ENCODE measurements at places on chromosomes 5 and 9.
A peak's percentile ranks its signal among the peaks of the same experiment; 100 is the strongest.

DNA sequence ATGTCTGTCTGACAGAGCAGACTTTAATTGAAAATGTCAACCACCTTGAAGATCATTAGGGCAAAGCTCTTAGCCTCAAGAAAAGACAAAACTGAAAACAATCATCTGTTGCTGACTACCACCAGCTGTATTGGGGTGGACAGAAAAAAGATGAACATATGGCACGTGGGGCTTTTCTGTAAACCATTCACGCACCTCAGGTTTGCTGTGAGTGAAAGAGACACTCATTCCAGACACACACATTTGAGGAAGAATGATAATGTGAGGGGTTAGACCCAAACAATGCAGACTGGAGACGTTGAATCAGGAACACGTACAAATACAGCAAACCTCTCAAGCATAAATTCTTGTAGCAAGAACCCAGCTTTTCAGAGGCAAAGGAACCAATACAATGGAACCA, 158.7 kb downstream of the EBF1 start:
- H3K36me3 ChIP-seq, result no peaks in the 10 kb centered on the region
- no peaks in the 10 kb centered on the region for H3K27me3 ChIP-seq
- no peak overlapping the region for H3K4me3 ChIP-seq
- no peak overlapping the region for H3K27ac ChIP-seq
- peaks cover 29% of the 10 kb centered on the region for H3K4me1 ChIP-seq

GRCh38 chr5:168401880-168402279, 84.4 kb upstream of the RARS1 start:
- H3K4me1 ChIP-seq, result peaks cover 40% of the 10 kb centered on the region
- H3K27me3 ChIP-seq, result no peaks in the 10 kb centered on the region
- H3K4me3 ChIP-seq, result no peak overlapping the region
- H3K27ac ChIP-seq, result peak overlapping the region; percentile 50

DNA sequence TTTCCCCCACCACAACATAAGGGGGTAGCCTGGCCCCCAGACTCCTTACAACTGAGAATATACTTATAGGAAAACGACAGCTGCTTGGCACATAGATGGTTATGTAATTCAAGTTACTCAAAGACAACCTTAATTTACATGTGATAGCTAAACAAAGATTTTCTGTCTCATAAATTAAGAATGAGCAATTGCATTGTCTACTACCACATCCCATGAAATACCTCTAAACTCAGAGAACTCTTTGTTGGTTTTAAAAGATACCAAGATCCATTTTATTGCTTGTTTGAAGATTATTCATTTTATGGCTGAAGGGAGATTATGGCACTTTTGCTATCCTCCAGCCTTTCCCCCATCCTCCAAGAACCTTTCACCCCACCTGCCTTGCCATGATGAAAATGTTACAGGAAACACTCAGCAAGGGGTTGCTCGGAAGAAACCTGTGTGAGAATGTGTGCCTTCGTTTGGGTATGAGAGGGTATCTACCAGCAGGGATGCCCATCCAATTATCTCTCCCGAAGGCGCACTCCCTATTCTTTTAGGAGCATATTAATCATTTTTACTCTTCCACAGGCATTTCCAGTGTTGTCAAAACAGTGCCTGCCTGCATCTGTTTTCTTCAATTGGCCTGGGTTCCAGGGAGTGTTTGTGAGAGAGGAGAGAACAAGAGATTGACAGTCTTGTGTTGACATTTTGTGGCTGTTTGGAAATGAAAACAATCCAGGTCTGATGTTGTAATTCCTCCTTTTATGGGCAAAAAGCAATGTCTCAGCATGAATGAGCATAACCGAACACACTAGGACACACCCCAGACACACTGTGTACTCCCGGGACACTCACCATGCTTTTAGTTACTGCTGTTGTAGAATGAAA, 208.0 kb upstream of the ANKRD55 start:
- no peak overlapping the region for H3K27ac ChIP-seq
- H3K27me3 ChIP-seq, result no peaks in the 10 kb centered on the region
- DNase-seq, result no peak
- no peaks in the 10 kb centered on the region for H3K36me3 ChIP-seq
- no peak overlapping the region for H3K4me3 ChIP-seq

DNA sequence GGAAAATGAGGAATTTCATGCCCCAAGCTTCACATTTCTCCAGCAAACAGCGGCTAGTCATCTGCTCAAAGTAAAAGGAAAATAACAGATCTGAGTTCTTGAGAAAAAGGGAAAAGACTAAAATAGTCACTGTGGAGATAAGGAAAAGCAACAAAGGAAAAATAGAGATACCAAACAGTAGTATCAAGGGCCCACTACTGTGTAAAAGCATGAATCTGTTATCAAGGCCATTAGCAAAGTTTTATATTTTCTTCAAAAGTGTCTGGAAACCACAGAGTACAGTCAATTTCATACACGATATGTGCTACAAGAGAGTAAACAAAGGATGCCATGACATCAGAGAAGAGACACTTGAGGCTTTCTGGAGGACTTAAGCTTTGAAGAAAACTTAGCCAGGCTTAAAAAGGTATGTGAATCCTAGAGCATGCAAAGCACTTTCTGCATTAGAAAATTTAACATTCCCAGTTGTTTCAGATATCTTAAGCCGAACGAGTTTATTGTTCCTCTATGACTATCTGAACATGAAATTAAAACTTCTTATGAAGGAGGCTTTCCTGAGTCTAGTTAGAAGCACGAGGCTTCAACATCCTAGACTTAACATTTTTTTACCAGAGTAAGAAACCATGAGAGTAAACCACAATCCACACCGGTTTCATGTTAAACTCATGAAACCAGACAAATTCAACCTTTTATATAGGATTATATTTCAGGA, 1.2 kb downstream of the TTC33 start:
- H3K36me3 ChIP-seq, result peaks cover 10% of the 10 kb centered on the region
- H3K4me3 ChIP-seq, result no peak overlapping the region
- no peak for DNase-seq

DNA sequence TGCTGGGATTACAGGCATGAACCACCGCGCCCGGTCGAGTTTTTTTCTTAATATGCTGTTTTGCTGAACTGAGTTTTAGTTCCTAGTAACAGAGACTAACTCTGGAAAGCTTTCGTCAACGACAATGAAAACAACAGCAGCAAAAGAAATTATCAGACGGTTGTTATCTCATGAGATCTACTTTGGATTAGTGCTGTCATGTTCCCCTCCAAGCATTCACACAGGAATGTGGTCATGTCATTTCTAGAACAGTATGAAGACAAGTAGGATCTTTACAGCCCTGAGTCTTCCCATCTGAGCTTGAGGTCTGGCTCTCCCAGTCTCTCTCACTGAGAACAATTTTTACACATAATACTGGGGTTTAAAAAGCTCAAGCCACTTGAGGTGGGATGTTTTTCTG, 4.0 kb upstream of the ANKRD33B start:
- H3K36me3 ChIP-seq, result no peaks in the 10 kb centered on the region
- no peak overlapping the region for H3K27ac ChIP-seq
- H3K4me3 ChIP-seq, result no peak overlapping the region
- H3K27me3 ChIP-seq, result peaks cover 83% of the 10 kb centered on the region
- H3K4me1 ChIP-seq, result no peaks in the 10 kb centered on the region

DNA sequence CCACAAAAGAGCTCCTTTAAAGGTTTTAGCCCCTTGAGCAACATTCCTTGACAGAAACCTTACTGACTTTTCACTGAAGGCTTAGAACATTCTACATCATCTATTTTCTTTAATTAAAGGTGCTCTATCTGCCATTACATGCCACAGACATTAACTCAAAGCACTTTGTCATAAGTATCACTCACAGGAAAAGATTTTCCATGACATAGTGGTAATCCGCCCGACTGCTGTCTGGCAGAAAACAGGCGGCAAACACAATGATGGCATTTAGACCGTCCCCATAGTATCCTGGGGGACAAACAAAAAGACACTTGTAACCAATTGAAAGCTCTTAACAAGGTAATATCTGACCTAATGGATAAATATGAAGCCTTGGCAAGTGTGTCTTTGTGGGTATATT, 126.2 kb upstream of the PCA3 start:
- no peak overlapping the region for H3K4me3 ChIP-seq
- no peaks in the 10 kb centered on the region for H3K27me3 ChIP-seq
- peak overlapping the region; percentile 22 for H3K27ac ChIP-seq
- no peaks in the 10 kb centered on the region for H3K36me3 ChIP-seq
- DNase-seq, result no peak
- H3K4me1 ChIP-seq, result peaks cover 17% of the 10 kb centered on the region

DNA sequence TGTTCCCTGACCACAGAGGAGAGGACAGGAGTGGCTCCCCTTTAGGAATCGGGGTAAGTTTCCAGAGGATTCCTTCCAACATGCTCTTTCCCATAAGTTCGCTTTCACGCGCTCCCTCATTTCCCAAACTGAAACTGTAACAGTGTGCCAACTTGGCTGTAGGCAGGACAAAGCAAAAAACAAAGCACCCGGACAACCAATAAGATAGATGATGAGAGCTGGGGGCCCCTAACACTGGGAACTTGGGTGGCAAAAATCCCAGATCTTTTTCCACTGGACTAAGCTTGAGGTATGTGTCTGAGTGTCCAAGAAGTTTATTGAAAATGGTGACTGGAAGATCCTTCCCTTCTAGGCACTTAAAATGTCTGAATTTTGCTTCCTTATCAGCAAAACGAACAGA, 258.7 kb upstream of the IL12B start:
- H3K27ac ChIP-seq, result no peak overlapping the region
- no peak for DNase-seq
- H3K4me1 ChIP-seq, result no peaks in the 10 kb centered on the region
- no peak overlapping the region for H3K4me3 ChIP-seq

GRCh38 chr5:158265931-158266700, 407.2 kb upstream of the CLINT1 start:
- no peak overlapping the region for H3K4me3 ChIP-seq
- H3K4me1 ChIP-seq, result peaks cover 5% of the 10 kb centered on the region
- H3K27me3 ChIP-seq, result no peaks in the 10 kb centered on the region

DNA sequence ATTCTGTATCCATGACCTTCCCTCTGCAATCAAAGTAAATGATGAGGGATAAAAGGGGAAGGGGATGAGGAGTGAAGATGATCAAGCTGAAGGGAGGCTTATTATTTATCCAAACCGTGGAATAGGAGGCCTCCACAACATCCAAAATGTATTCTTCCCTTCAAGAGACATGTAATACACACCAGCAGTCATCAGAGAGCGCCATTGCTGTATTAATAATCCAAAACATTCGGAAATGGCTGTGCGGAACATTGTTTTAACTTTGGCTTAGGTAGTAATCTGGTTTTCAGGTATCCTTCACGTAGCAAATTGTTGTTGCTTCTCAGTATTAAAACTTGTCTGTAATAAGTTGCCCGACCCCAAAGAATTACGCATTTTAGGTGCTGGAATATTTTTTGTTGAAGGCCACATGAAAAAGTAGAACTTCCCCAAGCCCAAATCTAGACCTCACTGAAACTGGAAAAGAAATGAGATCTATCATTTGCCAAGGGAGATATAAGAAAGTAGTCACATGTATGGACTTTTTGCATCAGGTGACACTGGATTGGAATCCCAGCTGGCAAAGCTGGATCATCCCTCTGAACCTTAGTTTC, 2.6 kb upstream of the BOD1 start:
- H3K4me1 ChIP-seq, result peaks cover 40% of the 10 kb centered on the region
- H3K27me3 ChIP-seq, result no peaks in the 10 kb centered on the region
- peak overlapping the region; percentile 72 for H3K4me3 ChIP-seq

- H3K36me3 ChIP-seq, result no peaks in the 10 kb centered on the region
- peaks cover 3% of the 10 kb centered on the region for H3K27me3 ChIP-seq
- H3K27ac ChIP-seq, result no peak overlapping the region
Measured at GRCh38 chr5:160484678-160485077, 63.0 kb downstream of the PTTG1 start.

- no peak for DNase-seq
- H3K4me3 ChIP-seq, result no peak overlapping the region
- H3K4me1 ChIP-seq, result no peaks in the 10 kb centered on the region
- H3K27ac ChIP-seq, result no peak overlapping the region
Measured at GRCh38 chr5:148645527-148645926, 8.8 kb downstream of the HTR4 start.

DNA sequence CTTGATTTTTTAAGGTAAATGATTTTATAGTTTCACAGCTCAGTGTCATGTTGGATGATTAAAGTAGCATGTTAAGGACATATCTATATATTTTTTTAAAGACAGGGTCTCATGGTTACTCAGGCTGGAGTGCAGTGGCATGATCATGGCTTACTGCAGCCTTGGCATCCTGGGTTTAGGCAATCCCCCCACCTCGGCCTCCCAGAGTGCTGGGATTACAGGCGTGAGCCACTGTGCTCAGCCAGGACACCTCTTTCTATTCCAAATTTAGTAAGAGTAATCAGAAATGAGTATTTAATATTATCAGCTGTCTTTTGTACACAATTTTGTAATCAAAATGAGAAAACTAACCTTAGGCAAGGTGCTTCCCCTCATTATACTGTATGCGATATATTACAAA, 38.6 kb upstream of the LRRTM2 start:
- no peaks in the 10 kb centered on the region for H3K4me1 ChIP-seq
- no peak for DNase-seq

GRCh38 chr9:14822666-14823065, 87.6 kb downstream of the FREM1 start:
- peaks cover 43% of the 10 kb centered on the region for H3K36me3 ChIP-seq
- no peaks in the 10 kb centered on the region for H3K27me3 ChIP-seq
- no peak overlapping the region for H3K4me3 ChIP-seq
- DNase-seq, result no peak

DNA sequence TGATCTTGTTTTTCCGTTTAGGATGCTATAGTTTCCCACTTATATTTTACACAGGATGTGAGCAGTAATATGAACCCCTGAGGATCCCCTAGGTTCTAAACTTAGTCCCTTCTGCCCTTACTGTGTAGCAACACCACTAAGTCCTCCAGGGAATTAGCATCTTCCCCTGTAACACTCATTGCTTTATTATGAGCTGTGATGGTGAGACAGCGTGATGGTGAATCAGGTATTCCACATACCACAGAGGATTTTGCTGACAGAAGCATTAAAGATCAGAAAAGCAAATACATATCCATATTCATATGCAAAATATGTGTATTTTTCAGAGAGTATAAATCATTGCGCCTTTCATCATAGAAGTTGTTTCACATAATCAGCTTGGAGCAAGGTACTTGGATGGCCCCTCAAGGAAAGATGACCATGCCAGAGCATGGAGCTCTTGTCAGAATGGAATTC, 317.0 kb downstream of the ICE1 start:
- no peaks in the 10 kb centered on the region for H3K4me1 ChIP-seq
- DNase-seq, result no peak
- no peak overlapping the region for H3K4me3 ChIP-seq
- H3K27me3 ChIP-seq, result peaks cover 13% of the 10 kb centered on the region
- H3K27ac ChIP-seq, result no peak overlapping the region
- H3K36me3 ChIP-seq, result peaks cover 5% of the 10 kb centered on the region

- no peak overlapping the region for H3K27ac ChIP-seq
- DNase-seq, result no peak
- no peak overlapping the region for H3K4me3 ChIP-seq
- no peaks in the 10 kb centered on the region for H3K27me3 ChIP-seq
Measured at GRCh38 chr5:124741711-124742496, 4.5 kb downstream of the ZNF608 start.

- no peak overlapping the region for H3K4me3 ChIP-seq
- no peak overlapping the region for H3K27ac ChIP-seq
- H3K36me3 ChIP-seq, result no peaks in the 10 kb centered on the region
- peaks cover 23% of the 10 kb centered on the region for H3K4me1 ChIP-seq
- H3K27me3 ChIP-seq, result no peaks in the 10 kb centered on the region
- no peak for DNase-seq
Measured at GRCh38 chr9:7976167-7976755, 176.7 kb upstream of the DMAC1 start.

- H3K27me3 ChIP-seq, result peaks cover 16% of the 10 kb centered on the region
- H3K4me1 ChIP-seq, result no peaks in the 10 kb centered on the region
- H3K36me3 ChIP-seq, result no peaks in the 10 kb centered on the region
- no peak for DNase-seq
Measured at GRCh38 chr9:76707510-76707909, 56.7 kb upstream of the PCA3 start.

GRCh38 chr9:33340186-33340585, 49.9 kb downstream of the NFX1 start:
- peaks cover 37% of the 10 kb centered on the region for H3K36me3 ChIP-seq
- H3K27ac ChIP-seq, result no peak overlapping the region
- H3K4me1 ChIP-seq, result no peaks in the 10 kb centered on the region
- no peak overlapping the region for H3K4me3 ChIP-seq
- DNase-seq, result no peak
- no peaks in the 10 kb centered on the region for H3K27me3 ChIP-seq
